SW480 (cell line): ENCODE measurements at places on chromosomes 4 and X.

DNA sequence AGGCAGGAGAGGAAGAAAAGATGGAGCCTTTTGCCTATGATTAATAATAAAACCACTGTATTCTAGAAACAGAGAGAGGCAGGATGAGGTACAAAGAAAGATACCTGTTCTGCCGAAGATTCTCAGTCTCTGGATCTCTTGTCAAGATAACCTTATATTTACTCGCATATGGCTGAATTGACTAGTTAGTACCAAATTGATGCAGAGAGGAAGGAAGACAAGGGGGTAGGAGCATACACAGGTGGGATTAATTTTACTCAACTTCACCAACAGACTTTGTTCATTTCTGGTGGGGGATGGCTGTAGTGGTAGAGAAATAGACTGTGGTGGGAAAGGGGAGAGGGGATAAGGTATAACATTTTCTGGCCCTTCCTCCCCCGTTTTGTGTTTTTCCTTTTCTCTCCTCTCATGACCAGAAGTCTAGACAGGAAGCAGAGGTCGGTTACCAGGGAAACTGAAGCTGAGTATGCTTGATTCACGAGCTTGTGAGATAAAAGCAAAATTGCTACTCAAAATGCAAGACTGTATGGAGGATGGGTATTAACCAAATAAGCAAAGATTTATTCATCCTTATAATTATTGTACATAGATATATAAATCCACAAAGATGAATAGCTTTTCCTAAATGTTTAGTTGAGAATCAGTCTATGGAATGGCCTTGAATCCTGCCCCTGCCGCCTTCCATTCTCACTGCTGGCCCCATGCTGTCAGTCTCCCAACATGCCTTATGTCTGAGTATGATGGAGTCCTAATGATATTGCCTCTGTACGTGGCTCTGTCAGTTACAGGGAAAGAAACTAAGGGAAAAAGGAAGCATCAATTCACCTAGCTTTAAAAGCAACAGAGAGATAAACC is 17.8 kb upstream of the PAGE2B start:
- peak; percentile 15 for DNase-seq

DNA sequence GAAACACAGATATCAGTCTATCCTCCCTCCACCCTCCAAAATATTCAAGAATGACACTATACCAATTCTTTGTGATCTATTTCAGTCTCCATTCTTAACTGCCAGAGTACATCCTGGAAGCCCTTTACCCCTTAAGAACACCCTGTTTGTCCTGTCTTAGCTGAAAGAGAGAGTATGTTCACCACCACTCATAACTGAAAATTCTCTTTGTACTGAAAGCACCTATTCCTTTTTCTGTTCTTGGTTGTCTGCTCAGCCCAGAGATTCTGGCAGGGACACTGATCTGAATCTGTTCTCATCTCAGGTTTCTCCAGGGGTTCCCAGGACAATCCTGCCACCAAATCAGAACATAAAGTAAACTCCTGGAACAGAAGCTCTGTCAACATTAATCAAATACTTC is 25.4 kb upstream of the EREG start:
- no peak for DNase-seq

DNA sequence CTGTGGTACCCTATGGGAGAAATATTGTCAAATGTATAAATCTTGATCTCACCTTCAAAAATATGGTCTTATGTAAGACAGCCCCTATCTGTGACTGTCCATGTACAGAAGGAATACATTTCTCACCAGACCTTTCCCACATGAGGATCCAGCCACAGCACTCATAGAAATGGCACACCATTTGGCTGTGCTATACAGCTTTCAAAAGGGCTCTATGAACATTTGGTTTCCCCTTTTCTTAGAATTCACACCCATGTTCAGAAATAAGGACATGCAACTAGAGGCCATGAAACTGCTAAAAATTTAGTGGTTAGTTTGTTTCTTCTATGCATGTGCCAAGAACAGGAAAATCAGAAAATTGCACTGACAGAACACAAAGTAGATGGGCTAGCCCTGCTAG is 62.7 kb downstream of the ANTXR2 start:
- DNase-seq, result no peak

DNA sequence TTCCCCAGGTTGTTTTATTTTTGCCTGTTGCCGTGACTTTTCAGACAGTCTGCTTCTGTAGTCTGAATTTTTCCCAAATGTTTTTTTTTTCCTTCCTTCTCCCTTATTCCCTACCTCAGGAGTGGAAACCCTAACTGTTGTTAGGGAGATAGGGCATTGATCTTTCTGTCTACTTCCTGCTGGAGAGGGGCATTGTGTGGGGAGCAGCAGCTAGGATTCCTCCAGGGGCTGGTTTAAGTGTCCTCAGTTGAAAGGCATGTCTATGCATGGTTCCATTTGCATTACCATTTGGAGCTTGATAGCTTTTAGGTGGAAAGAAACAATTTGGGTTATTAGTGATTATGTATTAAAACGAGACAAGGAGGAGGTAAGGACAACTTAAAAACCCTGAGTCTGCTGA is 383.9 kb downstream of the DCAF12L2 start:
- no peak for DNase-seq

DNA sequence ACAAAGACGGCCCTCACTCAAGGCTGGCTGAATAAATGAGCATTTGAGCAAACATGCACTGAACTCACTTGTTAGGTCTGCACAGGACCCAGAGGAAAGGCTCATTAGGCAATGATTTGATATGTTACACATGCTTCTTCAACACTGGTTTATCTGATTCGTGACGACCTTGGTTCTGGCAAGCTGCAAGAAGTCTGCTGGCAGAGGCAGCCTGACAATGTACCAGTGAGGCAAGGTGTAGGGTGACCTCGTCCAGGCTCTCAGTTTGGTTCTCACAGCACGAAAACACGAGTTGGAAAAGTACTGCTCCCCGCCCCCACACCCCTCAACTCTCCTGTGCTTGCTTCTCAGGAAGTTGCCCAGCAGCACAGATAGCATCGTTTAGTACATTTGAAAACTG is 63.1 kb upstream of the CITED1 start:
- no peak for DNase-seq

DNA sequence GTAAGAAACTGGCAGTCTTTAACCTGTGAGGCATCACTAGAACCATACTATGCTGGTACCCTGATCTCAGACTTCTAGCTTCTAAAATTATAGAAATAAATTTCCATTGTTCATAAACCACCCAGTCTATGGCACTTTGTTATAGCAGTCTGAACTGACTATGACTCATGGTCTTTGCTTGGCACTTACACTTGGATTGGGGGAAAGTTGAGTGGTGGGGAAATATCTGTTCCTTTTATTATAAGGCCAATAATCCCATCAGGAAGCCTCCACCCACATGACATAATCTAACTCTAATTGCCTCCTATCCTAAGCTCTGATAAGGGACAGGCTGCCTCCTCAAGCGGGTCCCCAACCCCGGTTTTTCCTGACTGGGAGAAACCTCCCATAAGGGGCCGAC is 61.4 kb upstream of the PACRGL start:
- DNase-seq, result no peak
